Cardiac septum (tissue), 1 donor: ENCODE measurements at places on chromosomes 6 and 20. TPM values are rescaled to one million over a fixed set of nuclear protein-coding genes. Genes with fewer than 3 reads are reported as not detected.
A peak's percentile ranks its signal among the peaks of the same experiment; 100 is the strongest.

Gene OR2H1
- not detected for total RNA-seq

Gene GDAP1L1
- total RNA-seq = 0.67 TPM

Gene SMLR1
- not detected for total RNA-seq

Gene NT5E
- total RNA-seq = 5.9 TPM

Gene RGS17
- 0.43 TPM for total RNA-seq

Gene FRMD1
- not detected for total RNA-seq

Gene SMOC2
- 37.2 TPM for total RNA-seq

GRCh38 chr20:47304287-47304686 is 52.2 kb downstream of the ZMYND8 start:
- no peak for DNase-seq

DNA sequence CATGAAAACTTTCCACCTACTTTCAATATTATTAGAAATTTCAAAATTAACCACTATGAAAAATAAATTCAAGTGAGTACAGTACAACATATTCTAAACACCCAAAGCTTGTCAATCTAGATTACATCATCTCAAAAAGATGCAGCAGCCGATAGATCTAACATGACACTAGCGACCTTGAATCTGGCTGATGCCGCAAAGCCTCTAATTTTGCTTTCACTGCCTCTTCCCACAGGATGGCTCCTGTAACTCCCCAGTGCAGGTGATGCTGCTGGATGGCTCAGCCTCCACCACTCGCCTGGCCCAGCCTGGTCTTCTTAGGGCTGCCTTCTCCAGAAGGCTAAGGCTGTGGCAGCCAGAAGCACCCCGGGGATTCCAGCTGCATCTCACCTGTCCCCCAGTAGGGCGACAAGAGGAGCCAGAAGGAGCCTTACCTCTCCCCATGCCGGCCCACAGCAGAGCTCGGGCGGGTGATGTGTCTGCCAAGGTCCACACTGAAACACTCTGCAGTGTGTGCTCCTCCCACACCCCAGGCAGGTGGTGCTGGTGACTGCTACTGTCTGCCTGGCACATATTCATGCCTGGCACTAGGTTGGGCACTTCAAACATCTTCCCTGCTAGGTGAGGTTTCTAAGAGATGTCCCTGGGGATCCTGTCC is 82.1 kb downstream of the SLC23A2 start:
- DNase-seq = no peak

DNA sequence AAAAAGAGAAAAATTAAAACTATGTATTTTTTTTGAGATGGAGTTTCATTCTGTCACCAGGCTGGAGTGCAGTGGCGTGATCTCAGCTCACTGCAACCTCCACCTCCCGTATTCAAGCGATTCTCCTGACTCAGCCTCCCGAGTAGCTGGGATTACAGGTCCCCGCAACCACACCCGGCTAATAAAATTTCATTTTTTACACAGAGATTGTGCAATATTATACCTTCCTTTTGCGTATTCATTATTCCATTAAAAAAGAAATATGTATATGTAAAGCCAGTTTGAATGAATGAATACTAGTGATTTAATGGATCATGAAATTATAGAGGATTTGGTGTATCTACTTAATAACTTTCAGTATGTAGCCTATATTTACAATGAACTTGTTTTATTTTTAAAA is 38.2 kb upstream of the CTAGE9 start:
- DNase-seq = no peak

- DNase-seq = no peak
These were observed 285.1 kb downstream of the CENPW start for GRCh38 chr6:126625019-126625418.

- DNase-seq = peak; percentile 39
These were observed 177.1 kb downstream of the EYA2 start for GRCh38 chr20:47071646-47072185.

GRCh38 chr6:44742201-44742600 is 354.7 kb downstream of the CDC5L start:
- DNase-seq = no peak

GRCh38 chr6:170459451-170459850 is 93.7 kb downstream of the PSMB1 start:
- no peak for DNase-seq

- DNase-seq = no peak
These were observed 8.8 kb upstream of the C20orf144 start for GRCh38 chr20:33653218-33653899.

GRCh38 chr6:36679043-36679833 is 724 bp downstream of the CDKN1A start:
- DNase-seq = peak; percentile 82

DNA sequence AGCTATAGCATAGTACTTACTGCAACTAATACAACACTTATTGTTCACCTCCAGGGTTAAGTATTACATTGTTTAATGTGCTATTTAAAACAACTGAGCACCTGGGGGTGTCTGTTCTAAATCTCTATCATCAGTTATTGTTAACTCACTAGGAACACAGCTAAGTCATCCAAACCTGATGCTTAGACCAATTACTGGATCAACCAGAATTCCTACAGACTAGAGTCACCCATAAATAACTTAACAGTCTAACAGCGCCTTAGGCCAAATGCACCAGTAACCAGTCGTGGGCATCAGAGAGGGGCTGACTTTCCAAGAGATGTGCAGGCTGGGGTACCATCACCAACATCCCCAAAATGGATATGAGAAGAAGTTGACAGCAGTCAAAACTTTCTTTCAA is 110.7 kb downstream of the ADTRP start:
- no peak for DNase-seq
